ENCODE measurements at places on chromosomes 3 and 15.

DNA sequence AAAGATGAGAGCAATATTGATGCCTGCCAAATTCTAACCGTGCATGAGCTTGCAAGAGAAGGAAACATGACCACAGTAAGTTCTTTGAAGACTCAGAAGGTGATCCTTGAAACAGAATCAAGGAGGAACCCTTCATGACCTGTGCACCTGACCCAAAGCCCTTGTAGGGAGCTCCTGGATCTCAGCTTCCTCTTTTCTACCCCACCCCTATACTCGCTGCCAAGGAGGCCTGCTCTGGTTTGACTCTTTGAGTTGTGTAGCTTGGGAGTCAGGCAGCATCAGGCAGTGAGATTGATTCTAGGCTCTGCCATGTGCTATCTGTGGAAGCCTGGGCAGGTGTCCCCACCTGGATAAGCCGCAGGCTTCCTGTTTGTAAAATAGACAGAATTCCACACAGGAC, 10.6 kb downstream of the TTC21A start:
- no peak for DNase-seq

DNA sequence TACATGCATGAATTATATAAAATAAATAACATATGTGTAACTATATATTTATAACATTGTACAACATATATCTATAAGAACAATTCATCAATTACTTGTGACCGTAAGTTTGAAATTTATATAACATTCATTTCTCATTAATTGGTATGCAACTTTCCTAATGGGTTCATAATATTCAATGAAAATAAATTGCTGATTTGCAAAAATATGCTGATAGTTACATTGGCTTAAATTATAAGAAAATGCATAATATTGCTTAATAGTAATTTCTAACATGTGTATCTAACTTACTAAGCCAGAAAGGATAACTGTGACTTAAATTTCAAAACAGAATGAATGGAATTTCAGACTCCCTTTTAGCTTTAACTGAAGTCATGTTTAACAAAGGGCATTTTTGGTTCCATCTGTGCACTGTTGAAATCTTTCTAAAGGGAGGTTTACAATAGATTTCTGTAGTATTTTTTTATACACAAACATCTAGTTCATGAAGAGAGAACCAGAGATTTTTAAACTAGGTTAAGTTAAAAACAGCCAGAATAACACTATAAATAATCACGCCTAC, 310.9 kb downstream of the TBC1D5 start:
- DNase-seq = no peak

DNA sequence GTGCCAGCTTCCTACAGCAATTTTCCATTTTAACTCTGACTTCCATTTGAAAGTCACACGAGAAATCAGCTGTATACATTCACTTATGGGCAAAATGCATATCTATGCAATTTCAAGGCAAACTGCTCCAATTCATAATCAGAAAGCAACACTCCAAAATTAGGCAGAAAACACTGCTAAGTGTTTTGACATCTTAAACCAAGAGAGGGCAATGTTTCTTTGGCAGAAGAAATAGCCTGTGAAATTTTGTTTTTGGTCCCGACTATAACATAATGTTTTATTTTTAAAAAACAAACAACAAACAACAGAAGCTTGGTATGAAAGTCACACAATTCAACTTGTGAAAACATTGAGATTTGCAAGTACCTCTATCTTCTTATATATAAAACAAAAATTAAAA, 42.6 kb downstream of the GOLIM4 start:
- DNase-seq = no peak

- no peak for DNase-seq
These were observed 9.3 kb upstream of the TOPAZ1 start for GRCh38 chr3:44232407-44232806.

DNA sequence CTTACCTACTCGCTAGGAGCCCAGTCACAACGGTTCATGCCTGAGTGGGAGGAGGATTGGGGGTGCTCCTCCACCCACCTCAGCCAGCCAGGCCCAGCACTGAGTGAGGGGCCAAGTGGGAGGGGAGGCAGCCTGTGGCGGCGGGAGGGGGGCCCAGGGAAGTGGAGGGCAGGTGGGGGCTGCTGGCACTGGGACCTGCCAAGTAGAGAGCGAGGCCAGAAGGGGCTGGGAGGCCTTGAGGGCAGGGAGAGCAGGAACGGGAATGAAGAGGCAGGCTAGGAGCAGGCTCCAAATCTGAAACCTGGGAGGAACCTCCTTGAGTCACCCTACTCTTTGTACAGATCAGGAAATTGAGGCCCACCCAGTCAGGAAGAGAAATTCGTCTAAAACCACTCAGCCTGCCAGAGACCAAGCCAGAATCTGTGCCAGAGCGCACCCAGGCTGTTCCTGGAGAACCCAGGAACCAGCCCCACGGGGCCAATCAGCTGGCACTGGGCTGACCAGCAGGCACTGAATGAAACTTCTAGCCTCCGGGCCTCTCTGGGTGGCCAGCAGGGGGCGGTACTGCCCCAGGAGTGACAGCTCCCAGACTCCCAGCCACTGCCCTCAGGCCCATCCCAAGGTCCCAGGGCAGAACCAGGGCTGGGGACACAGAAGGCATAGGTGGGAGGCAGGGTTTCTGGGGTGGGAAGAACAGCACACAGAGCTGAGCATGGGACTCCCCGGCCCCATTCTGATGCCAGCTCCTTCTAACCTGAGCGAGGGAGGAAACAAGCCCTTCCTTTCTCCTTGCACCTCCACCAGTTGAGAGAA, 14.8 kb upstream of the CYP11A1 start:
- DNase-seq = peak; percentile 72

- DNase-seq = no peak
These were observed 108.4 kb downstream of the WNT7A start for GRCh38 chr3:13771496-13771895.

GRCh38 chr3:153244961-153245360, 82.9 kb downstream of the RAP2B start:
- DNase-seq = no peak

- no peak for DNase-seq
These were observed 183.6 kb downstream of the NSMCE3 start for GRCh38 chr15:29086001-29086400.

DNA sequence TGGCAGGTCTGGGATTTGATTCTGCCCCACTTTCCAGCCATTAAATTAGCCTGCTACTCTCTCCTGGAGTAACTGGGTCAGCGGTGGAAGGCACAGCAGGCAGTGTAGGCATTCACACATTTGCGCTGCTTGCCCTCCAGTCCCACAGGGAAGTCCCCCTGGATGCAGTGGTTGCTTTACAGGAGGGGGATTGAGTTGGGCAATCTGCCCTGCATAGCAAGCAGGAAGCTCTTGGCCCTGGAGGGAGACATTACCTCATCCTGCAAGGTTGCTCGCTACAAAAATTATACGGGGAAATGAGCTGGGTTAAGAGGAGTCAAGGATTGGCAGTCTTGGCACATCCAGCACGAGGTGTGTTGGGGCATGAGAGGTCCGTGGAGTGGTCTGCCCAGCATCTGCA, 14.8 kb downstream of the MCM2 start:
- no peak for DNase-seq

- no peak for DNase-seq
These were observed 39.0 kb downstream of the CCDC32 start for GRCh38 chr15:40525855-40526254.

DNA sequence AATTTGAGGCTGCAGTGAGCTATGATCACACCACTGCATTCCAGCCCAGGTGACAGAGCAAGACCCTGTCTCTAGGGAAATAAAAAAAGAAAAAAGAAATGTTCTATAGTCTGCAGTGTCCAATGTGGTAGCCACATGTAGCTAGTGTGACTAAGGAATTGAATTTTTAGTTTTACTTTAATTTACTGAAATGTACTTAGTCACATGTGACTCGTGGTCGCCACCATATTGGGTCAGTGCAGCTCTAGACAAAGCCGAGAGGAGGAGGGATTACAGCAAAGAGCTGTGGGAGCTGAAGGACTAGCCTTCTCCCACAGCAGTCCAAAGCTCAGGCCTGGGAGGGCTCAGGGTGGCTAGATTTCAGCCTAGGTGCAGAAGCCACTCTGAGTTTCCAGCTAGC, 65.9 kb upstream of the NTRK3 start:
- no peak for DNase-seq

- DNase-seq = peak; percentile 36
These were observed 1.2 kb downstream of the MECOM start for GRCh38 chr3:169662132-169662842.

DNA sequence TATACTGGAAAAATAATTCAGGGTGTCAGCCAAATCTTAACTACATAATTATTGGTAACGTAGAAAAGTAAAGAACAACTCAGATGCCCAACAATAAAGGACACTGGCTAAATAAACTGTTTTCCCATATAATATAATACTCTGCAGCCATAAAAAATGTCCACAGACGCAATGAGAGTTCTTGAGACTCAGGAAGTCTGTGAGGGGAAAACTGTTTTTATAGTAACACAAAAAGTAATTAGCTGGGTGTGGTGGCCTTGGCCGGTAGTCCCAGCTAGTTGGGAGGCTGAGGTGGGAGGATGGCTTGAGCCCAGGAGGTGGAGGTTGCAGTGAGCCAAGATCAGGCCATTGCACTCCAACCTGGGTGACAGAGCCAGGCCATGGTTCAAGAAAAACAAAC, 5.5 kb upstream of the UBR1 start:
- DNase-seq = no peak

DNA sequence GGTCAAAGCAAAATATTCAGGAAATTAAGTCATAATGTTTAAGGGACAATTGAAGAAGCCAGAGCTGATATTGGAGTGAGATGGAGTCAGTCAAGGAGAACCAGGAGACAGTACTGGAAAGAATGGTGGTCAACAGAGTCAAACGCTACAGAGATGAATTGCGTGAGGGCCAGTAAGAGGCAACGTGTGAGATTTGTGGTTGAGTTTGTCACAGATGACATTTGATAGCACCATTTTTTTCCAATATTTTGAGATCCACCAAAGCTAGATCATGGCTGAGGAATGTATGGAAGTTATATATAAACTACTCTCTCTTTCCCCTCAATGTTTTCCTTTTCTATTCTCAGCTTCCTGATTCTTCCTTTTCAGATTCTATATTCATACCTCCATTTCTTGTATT, 375.1 kb upstream of the ROBO2 start:
- DNase-seq = no peak

GRCh38 chr3:32018757-32019564, 37.4 kb downstream of the ZNF860 start:
- peak; percentile 15 for DNase-seq

DNA sequence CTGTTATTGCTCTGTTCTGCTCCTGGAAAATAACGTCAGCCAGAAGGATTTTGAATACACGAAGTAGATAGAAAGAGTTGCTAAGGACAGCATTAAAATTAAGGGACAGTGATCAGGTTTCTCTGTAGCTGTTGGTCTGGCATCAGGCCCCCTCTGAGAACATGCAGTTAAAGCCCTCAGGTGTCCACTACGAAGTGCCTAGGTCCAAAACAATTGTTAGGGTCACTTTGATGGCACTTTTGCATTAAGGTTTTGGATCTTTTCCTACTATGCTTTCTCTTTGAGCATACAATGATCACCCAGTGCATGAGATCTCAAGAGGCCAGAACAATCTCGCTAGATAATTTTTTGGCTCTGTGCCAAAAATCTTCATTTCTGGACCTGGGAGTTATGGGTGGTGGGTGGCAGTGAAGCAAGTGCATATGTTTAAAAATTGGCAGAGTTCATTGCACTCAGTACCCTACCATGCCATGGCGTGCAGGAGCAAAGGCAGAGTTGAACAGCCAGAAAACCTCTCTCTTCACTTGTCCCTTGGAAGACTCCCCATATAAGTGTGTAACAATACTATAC, 797.6 kb downstream of the ROBO2 start:
- DNase-seq = no peak

DNA sequence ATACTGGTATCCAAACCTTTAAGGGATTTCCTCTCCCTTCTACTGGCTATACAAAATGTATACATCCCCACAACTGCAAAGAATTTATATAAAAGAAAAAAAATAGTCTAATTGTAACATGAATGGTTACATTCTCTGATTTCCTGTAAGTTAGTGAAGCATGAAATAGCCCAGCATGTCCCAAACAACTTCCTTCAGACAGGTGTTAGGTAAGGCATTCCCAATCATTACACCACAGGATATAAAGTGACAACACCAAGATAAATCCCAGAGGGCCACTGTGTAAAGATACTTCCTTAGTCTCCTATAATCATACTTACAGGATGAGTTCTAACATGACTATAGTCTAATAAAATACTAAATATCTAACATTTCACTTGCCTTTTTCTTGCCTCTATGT, 7.6 kb downstream of the CMTM6 start:
- no peak for DNase-seq

DNA sequence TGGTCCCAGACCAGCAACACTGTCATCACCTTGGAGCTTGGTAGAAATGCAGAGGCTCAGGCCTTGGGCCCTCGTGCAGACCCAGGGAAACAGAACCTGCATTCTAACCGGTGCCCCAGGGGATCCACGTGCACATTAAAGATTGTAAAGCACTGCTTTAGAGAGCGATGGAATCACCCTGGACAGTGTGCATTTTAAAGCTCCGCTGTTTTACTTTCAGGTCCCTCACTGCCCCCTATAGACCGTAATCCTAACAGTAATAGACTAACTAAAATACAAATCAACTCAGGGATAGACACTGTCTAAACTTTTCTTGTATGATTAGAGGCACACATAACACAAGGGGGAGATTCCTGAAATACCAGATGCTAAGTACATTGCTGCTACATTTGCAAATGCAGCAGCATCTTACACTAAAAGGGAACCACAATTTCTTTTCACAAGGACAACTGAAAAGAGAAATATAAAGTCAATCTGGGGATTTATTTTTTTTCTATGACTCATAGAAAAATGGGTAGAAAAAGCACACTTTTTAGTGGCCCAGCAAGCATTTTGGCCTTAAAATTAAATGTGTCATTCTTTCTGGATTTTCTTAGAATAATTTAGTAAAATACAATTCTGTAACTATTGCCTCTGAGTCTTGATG, 10.5 kb upstream of the SH3GL3 start:
- no peak for DNase-seq

- no peak for DNase-seq
These were observed 32.0 kb downstream of the PIK3CA start for GRCh38 chr3:179179979-179180759.

GRCh38 chr3:53113293-53114010, 16.8 kb downstream of the RFT1 start:
- DNase-seq = no peak

GRCh38 chr3:29686889-29687592, 406.2 kb downstream of the RBMS3 start:
- DNase-seq = no peak

GRCh38 chr15:32688151-32688639, 29.6 kb upstream of the GREM1 start:
- no peak for DNase-seq
